ENCODE measurements at places on chromosomes 7 and 10.
A peak's percentile ranks its signal among the peaks of the same experiment; 100 is the strongest.

DNA sequence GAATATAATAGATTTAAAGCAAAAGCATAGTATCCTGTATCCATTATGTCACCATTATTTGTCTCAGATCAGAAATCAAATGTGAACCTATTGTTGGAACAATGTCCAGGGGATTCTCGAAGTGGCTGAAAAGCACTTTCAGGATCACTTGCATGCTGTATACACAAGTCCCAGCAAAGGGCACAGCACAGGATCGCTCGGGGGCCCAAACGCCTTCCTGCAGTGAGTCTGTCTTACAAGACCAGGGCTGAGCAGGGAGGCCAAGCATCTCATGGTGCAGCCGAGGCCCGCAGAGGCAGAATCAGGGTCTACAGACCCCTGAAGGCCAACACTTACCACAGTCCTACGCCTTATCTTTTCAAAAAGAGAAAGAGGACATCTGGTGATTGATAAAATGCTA is 92.3 kb downstream of the TNS3 start:
- no peak for DNase-seq

GRCh38 chr7:42645906-42646305 is 266.0 kb downstream of the C7orf25 start:
- DNase-seq, result no peak

GRCh38 chr10:88598055-88598454 is 11.5 kb downstream of the LIPJ start:
- DNase-seq, result no peak

GRCh38 chr10:67678335-67678974 is 17.5 kb downstream of the CTNNA3 start:
- DNase-seq, result no peak

DNA sequence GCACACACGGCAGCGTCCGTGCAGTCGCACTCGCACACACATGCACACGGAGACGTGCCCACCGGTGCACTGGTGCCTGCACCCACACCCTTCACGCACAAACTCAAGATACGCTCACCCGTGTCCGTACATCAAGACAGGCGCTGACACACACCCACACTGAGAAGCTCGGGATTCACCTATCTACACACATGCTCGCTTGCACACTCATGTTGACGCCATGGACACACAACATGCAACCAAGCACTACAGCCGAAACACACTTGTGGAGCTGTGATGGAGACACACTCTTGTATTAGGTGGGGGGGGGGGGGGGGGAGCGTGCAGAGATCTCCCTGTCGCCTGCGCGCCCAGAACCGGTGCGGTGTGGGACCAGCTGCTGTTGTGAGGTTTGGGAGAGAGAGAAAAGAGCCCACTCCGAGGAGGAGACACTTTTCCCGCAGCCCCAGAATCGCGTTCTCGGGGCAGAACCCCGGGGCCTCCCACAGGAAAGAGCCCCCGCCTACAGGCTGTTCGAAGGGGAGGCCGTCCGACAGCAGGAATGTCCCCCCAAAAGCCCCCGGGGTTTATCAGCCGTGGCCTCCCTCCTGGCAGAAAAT is 605 bp upstream of the NFKB2 start:
- peak; percentile 56 for DNase-seq

DNA sequence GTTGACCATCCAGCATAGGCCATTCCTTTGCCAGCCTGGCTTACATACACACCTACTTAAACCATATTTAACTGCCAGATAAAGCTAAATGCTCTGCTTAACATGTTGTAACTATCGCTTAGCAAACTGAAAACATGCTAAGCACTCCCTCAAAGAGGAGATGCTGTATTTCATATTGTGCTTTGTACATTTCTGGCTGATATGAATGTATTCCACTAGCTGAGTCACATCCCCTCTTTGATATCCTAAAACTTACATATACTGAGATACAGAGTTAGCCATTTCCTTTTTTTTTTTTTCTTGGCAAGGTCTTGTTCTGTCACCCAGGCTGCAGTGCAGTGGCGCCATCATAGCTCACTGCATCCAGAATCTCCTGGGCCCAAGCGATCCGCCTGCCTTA is 99.4 kb downstream of the TPST1 start:
- DNase-seq, result no peak

DNA sequence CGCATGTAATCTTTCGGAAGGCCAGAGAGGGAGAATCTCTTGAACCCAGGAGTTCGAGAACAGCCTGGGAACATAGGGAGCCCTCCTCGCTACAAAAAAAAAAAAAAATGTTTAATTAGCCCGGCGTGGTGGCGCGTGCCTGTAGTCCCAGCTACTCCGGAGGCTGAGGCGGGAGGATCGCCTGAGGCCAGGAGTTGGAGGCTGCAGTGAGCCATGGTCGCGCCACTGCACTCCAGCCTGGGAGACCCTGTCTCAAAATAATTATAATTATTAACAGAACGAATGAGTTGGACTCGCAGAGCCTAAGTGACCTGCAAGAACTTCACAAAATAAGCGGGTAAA is 794 bp downstream of the PCGF6 start:
- no peak for DNase-seq

GRCh38 chr10:61750943-61751471 is 88.3 kb downstream of the CABCOCO1 start:
- peak; percentile 62 for DNase-seq

GRCh38 chr10:72691470-72691862 is 477 bp upstream of the MCU start:
- DNase-seq, result no peak

Measured in NCI-H82 (cell line).